ENCODE measurements at places on chromosomes 1 and 21. TPM values are rescaled to one million over a fixed set of nuclear protein-coding genes. Genes with fewer than 3 reads are reported as not detected.

GRCh38 chr1:180909462-180909976 lies 3.2 kb upstream of the KIAA1614 start:
- no peak for DNase-seq

PRDM16 gene
- total RNA-seq, result not detected

SLC16A4 gene
- total RNA-seq, result 73.0 TPM

NBPF19 gene
- total RNA-seq, result 8.9 TPM

MX2 gene
- total RNA-seq, result 0.54 TPM

DNA sequence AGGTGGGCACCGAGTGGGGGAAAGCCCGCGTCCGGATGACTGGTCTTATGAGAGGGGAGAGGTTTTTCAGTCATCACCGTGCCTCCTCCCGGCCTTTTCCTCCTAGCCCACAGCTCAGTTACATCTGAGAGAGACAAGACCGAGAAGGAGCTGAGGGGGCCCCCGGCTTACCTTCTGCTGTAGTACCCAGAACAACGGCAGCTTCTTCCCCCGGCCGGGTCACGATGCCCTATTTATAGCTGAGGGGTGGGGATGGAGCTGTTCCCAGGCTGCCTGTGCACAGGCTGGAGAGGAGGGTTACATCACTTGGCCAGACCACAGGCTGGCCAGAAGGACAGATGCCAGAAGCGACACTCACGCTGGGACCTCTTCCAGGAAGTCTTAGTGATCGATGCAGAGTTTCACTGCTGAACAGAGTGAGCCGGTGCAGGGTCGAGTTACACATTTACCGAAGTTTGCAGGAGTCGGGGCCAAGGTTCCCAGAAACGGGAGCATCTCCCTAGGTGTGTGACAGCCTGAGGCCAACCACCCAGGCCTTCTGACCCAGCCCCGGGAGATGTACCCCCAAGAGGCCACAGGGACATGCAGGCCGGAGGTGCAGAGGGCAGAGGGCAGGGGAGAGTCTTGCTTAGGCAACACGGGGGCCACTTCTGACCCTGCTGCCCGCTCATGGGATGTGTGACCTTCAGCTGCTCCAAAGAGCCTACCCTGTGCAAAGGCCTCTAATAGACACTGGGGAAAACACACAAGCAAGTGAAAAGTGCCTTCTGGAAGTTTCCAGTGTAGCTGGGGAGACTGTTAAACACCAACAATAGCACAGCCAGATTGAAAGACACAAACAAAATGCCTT lies at the start of gene AGT:
Gene AGT (minus strand): TSS at position 208 of the 850 bp plus-strand sequence. CDS start 3,299 bp downstream, outside the sequence.
- DNase-seq, result peak; percentile 92

SMPDL3B gene
- total RNA-seq, result not detected

DNA sequence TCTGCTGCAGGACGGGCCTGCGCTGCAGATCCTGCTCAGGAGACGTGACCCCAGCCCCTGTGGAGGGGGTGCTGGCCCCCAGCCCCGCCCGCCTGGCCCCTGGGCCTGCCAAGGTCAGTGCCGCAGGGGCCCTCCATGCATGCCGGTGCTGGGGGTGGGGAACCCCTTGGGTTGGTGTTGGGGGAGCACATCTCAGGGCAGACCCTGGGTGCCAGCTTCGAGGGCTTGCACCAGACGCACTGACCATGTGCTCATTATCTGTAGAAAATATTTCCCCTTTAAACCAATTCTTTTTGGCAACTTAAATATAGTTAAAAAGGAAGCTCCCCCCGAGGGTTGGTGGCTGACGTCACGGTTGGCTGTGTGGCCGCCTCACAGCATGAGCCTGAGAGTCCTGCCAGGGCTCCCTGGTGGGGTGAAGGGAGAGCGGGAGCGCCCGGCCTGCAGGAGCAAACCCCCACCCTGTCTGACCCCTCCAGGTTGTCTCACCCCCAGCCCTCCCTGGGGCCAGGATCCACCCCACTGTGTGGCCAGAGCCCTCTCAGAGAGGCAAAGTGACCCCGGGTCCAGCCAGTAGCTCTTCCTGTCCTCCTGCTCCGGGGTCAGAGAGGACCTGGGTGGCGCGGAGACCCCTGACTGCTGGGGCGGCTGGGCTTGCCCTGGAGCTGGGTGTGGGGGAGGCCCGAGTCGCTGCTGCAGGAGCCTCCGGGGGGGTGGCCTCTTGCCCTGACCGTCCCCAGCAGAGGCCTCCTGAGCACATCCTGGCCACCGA lies 5.3 kb upstream of the PFKL start:
- peak; percentile 7 for DNase-seq

CYP4A11 gene
- not detected for total RNA-seq

MTARC2 gene
- total RNA-seq, result 0.56 TPM

MASP2 gene
- total RNA-seq, result not detected

- peak; percentile 55 for DNase-seq
Observed at GRCh38 chr1:179175011-179175841, 54.3 kb downstream of the ABL2 start.

LAMTOR5 gene
- total RNA-seq, result 177 TPM

- no peak for DNase-seq
Observed at GRCh38 chr1:201444792-201445191, 23.3 kb upstream of the TNNI1 start.

PBX1 gene
- 17.9 TPM for total RNA-seq

DNA sequence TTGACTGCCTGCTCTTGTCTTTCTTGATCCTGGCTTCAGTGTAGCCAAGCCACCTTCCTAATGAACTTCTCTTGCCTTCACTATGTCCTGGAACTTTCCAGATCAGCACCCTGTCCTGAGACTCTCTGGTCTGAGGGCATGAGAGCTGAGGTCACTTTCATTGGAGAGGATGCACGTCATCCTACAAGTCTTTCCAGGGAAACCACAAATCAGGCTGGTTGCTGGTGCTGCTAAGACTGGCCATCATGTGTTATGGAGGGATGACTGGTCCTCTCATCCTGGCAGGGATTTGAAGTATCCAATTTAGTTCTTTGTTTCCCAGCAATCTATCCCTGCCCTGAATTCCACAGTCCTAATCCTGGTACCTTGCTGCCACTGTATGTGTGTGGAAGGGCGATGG lies 228.6 kb downstream of the GPATCH2 start:
- peak; percentile 12 for DNase-seq

PLEKHN1 gene
- total RNA-seq, result 0.28 TPM

PDZK1IP1 gene
- total RNA-seq, result not detected
